Hematopoietic multipotent progenitor cell treated with erythropoietin and hydrocortisone succinate and interleukin-3 and kit ligand, for 8 days (in vitro differentiated cells): ENCODE measurements at places on chromosomes 11 and 22.

DNA sequence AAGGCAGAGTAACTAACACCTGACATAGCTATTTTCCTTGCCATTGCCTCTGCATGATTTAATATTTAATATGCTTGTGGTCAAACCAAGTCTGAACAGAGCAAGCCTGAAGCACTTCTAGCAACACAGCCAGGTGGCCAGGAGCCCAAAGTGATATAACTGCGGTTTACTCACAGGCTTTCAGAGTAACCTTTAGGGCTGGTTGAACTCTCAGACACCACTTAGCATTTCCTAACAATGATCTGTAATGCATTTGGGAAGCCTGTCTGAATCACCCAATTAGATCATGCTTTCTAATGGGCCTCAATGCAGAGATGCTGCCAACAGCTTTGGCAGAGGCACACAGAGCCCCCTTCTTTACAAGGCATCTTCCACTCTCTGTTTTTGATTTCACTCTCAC is 96.1 kb downstream of the FDX1 start:
- no peak for DNase-seq

DNA sequence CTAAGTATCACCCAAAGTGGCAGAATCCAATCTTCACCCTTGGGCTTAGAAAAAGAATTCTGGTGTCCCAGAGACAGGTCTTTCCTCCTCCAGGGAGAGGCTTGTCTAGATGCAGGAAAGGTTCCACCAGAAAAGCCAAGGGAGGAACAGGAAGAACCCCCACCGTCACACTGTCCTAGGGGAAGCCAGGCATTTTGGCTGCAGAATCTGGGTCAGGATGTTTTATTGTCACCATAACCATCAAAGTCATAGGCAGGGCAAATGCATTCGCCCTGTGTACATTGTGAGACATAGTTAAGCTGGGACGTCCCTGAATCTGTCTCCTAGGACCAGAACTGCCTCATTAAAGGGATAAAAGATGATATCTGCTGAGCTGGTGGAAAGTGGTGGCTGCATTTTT is 590.5 kb downstream of the OPCML start:
- DNase-seq: no peak

- no peak for DNase-seq
Observed at GRCh38 chr11:113647108-113647507, 59.0 kb downstream of the TMPRSS5 start.

- DNase-seq: no peak
Observed at GRCh38 chr11:80727315-80727714, 1286.5 kb upstream of the TENM4 start.

- DNase-seq: no peak
Observed at GRCh38 chr11:36400766-36401455, 104.8 kb downstream of the PRR5L start.

- DNase-seq: no peak
Observed at GRCh38 chr11:1291295-1292017, 18.0 kb downstream of the TOLLIP start.

DNA sequence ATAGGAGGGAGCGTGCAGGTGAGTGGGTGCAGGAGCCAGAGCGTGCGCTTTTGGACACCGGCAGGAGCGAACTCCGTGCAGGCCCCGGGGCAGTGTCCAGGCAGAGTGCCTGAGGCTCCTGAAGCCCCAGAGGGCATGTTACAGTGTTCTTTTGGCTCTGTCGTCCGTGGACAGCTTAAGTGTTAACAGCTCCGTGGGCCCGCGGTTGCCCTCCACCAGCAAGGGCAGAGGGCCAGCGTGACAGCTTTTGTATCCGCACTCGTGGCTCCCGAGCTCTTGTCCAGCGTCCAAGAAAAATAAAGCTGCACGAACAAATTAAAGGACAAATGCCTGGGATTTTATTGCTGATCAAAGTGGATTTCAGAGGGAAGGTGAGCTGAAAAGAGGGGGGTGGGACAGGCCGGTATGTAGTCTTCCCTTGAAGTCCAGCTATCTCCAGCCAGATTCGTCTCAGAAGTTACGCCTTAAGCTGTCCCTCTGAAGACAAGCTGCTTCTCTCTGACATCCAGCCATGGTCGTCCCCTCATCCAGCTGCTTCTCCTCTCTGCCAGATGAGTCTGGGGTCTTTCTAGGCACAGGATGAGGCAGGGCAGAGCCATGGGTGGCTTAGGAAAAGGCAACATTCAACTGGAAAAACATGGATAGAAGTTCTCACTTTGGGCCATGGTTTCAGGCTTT is 968 bp upstream of the TMEM109 start:
- DNase-seq: no peak

DNA sequence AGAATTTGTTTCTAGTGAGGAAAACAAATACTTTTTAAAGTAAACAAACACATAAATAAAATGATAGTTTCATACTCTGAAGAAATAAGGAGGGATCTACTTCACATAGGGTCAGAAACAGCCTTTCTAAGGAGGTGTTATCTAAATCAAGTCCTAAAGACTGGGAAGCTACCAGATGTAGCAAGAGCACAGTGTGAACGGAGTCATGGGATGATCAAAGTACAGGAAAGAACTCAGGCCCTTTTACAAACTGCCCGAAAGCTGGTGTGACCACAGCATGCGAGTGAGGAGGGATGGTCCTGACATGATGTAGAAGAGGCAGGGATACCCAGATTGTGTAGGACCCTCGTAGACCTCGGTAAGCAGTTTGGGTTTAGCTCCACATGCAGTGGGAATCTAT is 102.8 kb downstream of the ARHGAP32 start:
- DNase-seq: no peak

- no peak for DNase-seq
Observed at GRCh38 chr11:117822074-117823033, 2.2 kb downstream of the FXYD2 start.

DNA sequence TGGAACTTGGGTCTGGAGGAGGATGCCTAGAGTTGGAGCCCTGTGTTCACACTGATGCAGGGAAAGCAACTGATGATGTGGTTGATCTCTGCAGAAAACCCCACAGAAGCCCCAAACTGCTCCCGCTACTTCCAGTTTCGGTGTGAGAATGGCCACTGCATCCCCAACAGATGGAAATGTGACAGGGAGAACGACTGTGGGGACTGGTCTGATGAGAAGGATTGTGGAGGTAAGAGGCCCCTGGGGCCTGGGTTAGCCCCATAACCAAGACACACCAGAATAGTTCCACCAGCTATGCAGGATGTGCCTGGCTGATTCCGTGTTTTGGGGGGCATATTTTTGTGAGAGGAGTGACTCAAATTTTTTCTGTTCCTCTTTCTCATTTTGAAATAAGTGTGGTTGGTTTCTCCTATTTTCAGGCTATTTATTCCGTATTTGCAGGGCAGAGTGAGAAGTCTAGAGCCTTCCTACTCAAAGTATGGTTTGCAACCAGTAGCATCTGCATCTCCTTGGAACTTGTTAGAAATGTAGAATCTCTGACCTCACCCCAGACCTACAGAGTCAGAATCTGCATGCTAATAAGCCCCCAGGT is 137.3 kb upstream of the SORL1-AS1 start:
- DNase-seq: no peak

DNA sequence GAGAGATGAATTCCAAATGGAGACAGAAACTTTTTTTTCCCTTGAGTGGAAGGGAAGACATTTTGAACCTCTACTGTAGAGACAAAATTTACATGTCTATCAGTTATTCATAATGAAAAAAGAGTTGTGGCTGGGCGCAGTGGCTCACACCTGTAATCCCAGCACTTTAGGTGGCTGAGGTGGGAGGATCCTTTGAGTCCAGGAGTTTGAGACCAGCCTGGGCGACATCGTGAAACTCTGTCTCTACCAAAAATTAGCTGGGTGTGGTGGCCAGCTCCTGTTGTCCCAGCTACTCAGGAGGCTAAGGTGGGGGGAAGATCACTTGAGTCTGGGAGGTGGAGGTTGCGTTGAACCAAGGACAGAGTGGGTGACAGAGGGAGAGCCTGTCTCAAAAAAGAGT is 4.1 kb downstream of the EED start:
- no peak for DNase-seq

DNA sequence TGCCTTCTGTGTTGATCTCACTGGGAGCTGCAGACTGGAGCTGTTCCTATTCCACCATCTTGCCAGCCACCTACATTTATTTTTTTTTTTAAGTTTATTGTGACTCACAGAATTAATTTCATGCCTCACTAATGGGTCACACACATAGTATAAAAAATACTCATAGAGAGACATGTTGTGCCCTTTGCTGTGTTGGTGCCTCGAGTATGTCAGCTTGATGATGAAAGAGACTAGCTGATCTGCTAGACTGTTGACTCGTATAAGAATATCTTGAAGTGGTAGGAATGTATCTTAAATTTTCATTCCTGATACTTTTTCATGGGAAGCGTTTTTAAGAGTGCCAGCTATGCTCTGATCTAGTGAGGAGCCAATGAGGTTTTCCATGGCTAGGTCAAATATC is 28.6 kb upstream of the AMPD3 start:
- no peak for DNase-seq

DNA sequence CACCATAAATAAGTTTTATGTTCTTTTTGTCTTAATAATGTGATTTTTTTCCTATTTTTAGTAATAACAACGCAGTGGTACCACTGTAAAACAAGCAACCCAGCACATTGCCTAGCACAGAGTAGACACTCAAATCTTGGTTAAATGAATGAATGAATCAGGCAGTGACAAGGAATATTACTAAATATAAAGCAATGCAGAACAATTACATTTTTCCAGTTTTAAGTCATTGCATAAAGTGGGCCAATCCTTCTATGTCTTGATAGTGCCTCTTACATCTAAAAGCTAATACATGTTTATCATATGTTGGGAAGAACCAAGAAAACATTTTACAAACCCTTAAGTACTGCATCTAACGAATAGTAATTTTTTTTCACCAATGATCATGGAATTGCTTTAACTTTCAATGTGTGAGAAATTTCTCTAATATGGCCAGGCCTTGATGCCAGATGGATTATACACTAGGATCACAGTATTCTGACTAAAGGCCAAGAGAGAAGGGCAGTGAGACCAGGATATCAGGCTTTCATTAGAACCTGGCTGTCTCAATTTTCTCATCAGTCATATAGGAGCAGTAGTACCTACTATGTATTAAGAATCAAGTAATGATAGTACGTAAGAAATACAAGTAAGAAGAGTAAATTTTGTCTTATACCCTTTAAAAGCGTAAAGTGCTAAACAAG is 88.5 kb downstream of the TRIM44 start:
- no peak for DNase-seq

DNA sequence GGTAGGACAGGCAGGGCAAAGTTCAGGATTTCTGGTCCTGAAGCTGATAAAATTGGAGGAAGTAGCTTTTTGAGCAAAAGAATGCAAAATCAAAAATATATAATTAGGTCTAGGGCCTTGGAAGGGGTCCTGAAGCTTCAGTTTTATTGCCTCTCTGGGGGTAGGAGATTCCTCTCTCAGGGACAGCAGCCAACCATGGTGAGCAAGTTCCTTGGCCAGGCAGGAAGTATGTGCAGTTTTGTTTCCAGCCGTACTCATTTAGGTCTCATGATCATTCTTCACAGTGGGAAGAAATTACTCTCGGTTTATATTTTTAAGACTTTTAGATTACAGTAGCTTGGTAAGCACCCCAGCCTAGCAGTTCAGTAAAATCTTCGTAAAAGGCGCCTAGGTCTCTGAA is 2.9 kb upstream of the RAB38 start:
- no peak for DNase-seq

DNA sequence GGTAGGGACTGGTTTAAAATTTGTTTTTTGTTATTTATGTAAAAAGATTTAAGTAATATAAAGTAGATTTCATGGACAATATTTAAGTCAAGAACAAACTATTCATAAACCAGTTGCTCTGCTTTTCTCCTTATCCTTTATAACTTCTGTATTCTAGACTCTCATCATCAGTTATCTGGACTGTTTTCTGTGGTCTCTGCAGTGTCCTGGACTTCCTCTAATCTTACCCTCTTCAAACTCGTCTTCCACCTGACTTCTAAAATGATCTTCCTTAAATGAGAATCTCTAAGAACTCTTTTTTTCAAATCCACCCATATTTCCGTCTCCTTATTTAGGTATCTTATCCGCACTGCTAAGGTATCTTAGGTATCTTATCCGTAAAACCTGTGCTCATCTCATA is 8.1 kb downstream of the RRM1 start:
- DNase-seq: no peak

DNA sequence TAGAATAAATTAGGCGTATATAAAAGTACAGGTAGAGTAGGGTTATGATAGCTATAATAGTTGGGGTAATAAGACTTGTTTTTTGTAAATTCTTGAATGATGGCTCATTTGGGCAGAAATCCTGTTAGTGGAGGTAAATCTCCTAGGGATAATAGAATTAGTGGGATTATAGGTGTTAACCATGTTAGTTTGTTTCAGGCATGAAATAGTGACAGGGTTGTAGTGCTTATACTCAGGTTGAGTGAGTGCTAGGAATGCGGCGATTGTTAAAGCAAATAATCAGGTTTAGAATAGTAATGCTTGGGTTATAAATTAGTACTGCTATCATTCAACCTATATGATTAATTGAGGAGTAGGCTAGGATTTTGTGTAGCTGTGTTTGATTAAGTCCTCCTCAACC is 297.1 kb downstream of the DYNC2H1 start:
- DNase-seq: no peak

- DNase-seq: no peak
Observed at GRCh38 chr22:30864441-30865420, 103.8 kb downstream of the MORC2 start.

DNA sequence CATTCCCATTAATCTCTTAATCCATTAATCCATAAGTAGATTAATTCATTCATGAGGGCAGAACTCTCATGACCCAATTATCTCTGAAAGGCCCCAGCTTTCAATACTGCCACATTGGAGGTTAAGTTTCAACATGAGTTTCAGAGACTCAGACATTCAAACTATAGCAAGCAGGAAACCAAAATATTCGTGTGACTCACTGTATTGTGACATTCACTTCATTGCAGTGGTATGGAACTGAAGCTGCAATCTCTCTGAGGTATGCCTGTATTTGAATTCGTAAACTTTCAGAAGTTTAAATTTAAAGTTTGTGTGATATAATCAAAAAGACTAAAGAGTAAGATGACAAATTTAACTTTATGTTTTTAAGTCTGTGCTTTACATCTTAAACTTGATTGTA is 2.9 kb upstream of the OR52J3 start:
- DNase-seq: no peak

DNA sequence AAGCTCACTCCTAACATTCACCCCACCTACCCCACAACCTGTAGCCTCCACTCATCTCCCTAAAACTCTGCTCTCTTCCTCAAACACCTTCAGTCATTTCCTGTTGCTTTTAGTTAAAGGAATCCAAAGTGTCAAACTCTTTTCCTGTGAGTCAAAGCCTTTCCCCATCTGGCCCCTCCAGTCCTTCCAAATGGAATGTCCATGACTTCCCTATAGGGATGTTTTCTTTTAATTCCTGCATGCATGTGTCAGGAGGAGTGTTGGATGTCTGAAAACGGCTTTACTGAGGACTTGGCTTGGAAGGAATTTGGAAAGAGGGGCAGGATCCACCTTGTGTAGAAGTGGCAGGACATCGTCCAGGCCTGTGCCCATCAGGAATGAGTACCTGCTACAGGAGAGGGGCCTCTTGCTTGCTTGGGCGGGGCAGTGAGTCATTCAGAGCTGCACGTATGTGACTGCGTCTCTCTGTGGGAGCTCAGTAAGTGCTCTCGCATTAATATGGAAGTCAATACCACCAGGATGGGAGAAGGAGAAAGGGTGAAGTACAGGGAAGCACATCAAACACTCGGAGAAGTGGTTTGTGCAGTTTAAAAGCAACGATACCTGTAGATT is 491.9 kb downstream of the OPCML start:
- DNase-seq: no peak

GRCh38 chr22:37844904-37845329 is 783 bp upstream of the ANKRD54 start:
- DNase-seq: no peak

GRCh38 chr11:119406005-119406404 is 17.0 kb downstream of the THY1 start:
- DNase-seq: no peak

GRCh38 chr11:30045144-30045543 is 28.3 kb upstream of the KCNA4 start:
- no peak for DNase-seq
